K562 (cell line): ENCODE measurements at places on chromosomes 2 and 18.

DNA sequence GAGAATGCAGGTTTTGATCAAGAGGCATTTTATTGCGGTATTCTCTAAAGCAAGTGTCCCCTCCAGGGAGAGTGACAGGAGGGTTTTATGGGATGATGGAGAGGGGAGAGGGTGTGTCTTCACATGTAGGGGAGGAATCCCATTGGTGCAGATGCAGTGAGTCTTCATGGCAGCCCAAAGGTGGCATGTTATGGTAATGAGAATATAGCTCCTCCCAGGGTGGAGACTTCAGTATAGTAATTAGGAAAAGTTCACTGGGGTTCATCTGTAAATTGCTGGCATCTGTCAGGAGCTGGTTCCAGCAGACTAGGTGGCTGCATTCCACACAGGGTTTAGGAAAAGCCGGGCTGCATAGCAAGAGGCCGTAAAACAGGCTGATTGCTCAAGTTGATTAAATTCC lies 230.7 kb upstream of the CCDC68 start:
- DNase-seq = peak; percentile 6

- no peak for DNase-seq
These were observed 484.2 kb downstream of the DLGAP1 start for GRCh38 chr18:3970929-3971328.

DNA sequence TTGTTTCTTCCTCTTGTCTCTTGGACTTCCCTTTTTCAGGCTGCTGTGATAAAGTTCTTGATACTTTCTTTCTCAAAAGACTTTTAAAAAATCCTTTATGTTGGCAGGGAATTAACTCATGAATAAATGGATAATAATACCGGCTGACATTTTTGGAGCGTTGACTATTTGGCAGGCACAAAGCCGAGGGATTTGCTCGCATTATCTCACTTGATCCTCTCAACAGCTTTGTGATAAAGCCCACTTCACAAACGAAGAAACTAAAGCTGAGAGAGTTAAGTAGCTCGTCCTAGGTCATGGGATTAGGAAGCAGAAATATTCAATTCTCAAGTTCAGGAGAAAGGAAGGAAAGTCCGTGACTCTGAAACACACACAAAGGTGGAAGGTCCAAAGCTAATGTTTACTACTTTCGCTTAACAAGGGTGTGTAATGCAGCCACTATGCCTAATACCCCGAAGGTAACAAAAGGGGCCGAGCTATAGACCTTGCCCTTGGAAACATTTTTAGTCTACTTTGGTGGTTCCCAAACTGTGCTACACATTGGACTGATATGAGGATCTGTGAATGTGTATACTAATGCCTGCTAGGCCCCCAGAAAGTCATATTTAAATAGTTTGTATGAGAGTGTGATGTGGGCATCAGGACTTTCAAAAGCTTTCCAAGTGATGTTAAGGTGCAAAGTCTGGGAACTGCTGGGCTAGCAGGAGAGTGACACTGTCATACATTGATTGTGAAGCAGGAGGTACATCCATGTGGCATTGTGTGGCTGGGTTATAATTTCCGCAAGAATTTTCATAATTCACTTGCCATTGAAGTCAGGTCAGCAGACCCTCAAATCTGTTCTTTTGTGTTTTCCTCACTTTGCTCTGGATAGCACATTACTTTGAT lies 508.4 kb downstream of the PLCL1 start:
- DNase-seq = no peak

DNA sequence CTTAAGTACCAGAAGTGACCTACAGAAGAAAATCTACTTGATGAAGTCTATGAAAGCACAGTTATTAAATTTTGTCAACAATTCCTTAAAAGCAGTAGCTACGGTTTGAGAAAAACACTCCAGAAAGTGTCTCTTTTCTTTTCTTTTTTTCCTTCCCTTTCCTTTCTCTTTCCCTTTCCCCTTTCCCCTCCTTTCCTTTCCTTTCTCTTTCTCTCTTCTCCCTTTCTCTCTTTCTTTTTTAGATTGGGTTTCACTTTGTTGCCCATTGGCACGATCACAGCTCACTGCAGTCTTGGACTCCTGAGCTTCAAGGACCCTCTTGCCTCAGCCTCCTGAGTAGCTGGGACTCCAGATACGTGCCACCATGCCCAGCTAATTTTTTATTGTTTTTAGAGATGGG lies 2.6 kb upstream of the ALMS1 start:
- DNase-seq = no peak

GRCh38 chr2:72747344-72747743 lies 78.5 kb downstream of the EXOC6B start:
- DNase-seq = no peak

- no peak for DNase-seq
These were observed 28.8 kb upstream of the NEDD4L start for GRCh38 chr18:58015065-58015780.

GRCh38 chr2:211837706-211838105 lies 700.9 kb downstream of the ERBB4 start:
- DNase-seq = no peak

DNA sequence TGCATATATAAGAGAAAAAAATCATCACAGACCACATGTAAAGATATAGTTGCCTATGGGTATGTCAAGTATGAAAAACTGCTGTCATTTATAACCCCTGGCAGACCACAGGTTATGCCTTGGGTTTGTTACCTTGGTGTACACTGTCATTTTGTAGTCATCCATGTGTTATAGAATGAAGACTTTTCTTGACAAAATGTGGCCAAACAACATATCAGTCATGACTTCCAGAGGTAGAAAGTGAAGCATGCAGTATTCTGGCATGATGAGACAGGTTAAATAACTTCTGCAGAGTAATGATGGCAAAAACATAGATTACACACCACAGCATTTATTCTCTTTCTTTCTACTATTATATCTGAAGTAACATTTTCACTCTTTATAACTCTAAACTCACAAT lies 74.9 kb upstream of the NEUROD1 start:
- no peak for DNase-seq

GRCh38 chr18:43931439-43931838 lies 654.1 kb upstream of the SYT4 start:
- DNase-seq = no peak

- DNase-seq = peak; percentile 20
These were observed 39.9 kb upstream of the DARS1 start for GRCh38 chr2:136025057-136025973.

GRCh38 chr18:35182151-35182550 lies 58.7 kb upstream of the ZNF397 start:
- DNase-seq = no peak

- no peak for DNase-seq
These were observed 311.9 kb downstream of the TXNL1 start for GRCh38 chr18:56326336-56327072.

DNA sequence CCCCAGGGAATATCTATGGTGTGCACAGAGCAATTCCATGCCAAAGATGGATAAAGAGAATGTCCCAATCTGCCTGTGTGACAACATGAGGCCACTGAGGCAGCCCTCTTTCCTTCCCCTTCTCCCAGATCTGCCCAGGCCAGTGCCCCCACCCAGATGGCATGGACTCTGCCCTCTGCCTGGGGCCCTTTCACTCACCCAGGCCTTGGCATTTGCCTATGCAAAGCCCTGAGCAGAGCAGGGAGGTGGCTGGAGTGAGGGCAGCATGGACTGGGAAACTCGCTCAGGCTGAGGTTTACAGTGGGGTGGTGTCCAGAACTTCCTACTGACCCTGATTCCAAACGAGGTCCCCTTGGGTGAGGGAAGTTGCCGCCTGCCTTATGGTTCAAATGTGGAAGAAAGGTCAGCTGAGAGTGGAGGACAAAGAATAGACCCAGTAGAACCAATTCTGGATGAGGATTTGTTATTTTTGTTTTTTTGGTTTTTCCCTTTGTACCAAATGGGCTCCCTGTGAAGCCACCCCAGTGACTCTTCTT lies 8.9 kb downstream of the SH2D6 start:
- DNase-seq = no peak

GRCh38 chr2:239768907-239769553 lies 256.1 kb downstream of the NDUFA10 start:
- no peak for DNase-seq

DNA sequence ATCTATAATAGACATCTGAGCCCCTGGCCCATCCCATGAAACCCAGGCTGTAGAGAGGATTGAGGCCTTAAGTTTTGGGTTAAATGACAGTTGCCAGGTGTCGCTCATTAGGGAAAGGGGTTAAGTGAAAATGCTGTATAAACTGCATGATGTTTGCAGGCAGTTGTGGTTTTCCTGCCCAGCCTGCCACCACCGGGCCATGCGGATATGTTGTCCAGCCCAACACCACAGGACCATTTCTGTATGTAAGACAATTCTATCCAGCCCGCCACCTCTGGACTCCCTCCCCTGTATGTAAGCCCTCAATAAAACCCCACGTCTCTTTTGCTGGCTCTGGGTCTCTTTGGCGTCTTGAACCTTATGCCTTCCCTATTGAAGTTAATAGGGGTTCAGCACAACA lies 110.7 kb downstream of the XRCC5 start:
- no peak for DNase-seq

GRCh38 chr2:217193431-217194340 lies 333.8 kb upstream of the TNP1 start:
- DNase-seq = no peak

GRCh38 chr2:127901339-127902056 lies 15.7 kb upstream of the AMMECR1L start:
- DNase-seq = no peak

- no peak for DNase-seq
These were observed 3.7 kb upstream of the UGT1A6 start for GRCh38 chr2:233689031-233689430.
